ENCODE measurements at places on chromosomes 6 and 20.

GRCh38 chr6:150806790-150807189 is 58.7 kb upstream of the MTHFD1L start:
- no peak for DNase-seq

GRCh38 chr20:62485062-62485700 is 9.4 kb upstream of the GATA5 start:
- DNase-seq: no peak

- DNase-seq: no peak
Observed at GRCh38 chr20:460707-461106, 1.6 kb downstream of the TBC1D20 start.

GRCh38 chr6:160931378-160932310 is 59.9 kb upstream of the MAP3K4 start:
- DNase-seq: no peak

- DNase-seq: no peak
Observed at GRCh38 chr6:3424185-3424927, 32.5 kb downstream of the SLC22A23 start.

DNA sequence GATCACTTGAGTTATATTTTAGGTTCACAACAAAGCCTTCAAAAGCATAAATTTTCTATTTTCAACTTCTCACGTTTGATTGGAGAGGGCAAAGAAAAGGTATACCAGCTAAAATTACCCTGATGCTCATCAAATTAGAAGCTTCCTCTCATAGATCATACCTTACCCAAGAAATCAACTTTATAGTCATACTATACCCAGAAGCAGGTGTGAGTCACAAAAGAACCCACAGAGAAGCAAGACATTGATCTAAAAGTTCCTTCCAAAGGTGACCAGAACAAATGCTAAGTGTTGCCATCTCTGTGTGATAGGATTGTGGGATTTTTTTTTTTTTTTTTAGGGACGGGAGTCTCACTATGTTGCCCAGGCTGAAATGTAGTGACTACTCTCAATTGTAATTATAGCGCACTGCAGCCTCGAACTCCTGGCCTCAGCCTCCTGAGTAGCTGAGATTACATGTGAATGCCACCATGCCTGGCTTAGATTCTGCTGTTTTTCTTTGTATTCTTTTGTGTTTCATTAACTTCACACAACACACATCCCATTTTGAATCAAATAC is 3.3 kb downstream of the EIF2S2 start:
- DNase-seq: no peak

DNA sequence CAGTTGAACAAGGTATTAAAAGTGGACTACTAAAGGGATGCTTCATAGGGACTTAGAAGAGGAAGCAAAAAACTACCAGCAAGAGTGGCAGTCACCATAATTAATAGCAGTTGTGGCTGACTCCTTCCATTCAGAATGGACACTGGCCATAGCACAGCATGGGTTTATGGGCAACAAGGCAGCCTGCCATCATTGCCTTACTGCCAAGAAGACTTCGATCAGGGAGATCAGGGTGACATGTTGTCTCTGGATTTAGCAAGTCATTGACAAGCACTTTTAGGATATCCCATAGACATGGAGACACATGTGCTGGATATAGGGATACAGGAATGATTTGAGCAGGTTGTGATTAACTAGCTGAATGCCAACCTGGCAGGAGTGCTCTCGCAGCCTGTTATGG is 35.3 kb upstream of the RIPOR2 start:
- no peak for DNase-seq

GRCh38 chr6:53029761-53030160 is 34.7 kb upstream of the GSTA4 start:
- no peak for DNase-seq

GRCh38 chr6:18585032-18585573 is 198.0 kb downstream of the RNF144B start:
- DNase-seq: peak; percentile 4

GRCh38 chr20:57616143-57616951 is 3.9 kb downstream of the ZBP1 start:
- no peak for DNase-seq

GRCh38 chr20:13353261-13353945 is 132.3 kb downstream of the ISM1 start:
- no peak for DNase-seq

GRCh38 chr6:50056242-50056641 is 6.5 kb upstream of the DEFB112 start:
- no peak for DNase-seq

- DNase-seq: no peak
Observed at GRCh38 chr20:910870-911770, 5.0 kb downstream of the ANGPT4 start.

DNA sequence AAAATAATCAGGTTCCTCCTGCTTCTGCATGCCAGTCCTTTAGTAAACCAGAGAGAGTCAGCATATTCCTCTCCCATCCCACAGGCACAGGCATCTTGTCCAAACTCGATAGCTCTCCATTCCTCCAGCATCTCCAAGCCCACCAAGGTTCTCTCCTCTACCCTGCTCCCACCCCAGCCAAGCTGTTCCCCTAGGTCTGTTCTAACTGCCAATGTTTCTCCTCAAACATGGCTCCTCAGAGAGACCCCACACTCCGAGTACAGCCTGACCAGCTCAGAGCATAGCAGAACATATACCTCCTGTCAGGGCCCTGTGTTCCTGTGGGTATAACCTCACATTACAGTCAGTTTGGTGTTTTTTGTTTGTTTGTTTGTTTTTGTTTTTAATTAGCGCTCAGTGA is 177.8 kb downstream of the VEGFA start:
- DNase-seq: no peak
